ENCODE measurements at places on chromosomes 7 and 10.

DNA sequence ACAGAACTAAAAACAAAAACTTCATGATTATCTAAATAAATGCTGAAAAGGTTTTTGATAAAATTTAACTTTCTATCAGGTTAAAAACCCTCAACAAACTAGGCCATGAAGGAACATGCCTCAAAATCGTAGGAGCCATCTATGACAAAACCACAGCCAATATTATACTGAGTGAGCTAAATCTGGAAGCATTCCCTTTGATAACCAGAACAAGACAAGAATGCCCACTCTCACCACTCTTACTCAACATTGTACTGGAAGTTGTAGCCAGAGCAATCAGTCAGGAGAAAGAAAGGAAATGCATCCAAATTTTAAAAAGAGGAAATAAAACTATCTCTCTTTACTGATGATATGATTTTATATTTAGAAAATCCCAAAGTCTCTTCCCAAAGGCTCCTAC is 228.7 kb downstream of the CHRM2 start:
- DNase-seq, result no peak

DNA sequence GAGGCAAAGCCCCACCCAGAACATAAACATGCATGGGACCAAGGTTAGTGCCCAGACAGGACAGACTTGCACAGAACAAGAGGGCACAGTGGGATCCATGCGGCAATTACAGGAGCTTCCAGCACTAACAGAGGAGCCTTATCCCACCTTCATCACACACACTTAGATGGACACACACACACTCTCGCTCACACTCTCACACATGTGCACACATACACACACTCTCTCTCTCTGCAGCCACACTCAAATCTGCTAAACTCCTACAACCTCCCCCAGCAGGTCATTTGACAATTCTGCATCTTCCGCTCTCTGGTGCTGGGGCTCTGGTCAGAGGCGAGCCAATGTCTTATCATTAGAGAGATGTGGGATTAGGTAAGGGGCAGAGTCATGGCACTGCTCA is 120.5 kb downstream of the UBE2H start:
- no peak for DNase-seq

DNA sequence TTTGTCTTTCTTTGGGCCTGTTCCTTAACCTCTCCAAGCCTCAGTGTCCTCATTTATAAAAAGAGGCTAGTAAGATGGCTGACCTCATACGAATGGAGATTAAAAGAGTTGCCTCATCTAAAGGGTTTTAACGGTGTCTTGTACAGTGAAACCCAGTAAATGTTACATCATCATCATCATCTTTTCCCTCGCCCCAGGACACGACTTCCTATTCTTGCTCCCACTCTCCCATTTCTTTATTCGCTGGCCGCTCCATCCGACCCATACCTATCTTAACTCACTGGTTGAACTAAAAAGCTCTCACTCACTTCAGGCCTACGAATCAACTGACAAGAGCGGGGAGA is 554 bp downstream of the FRA10AC1 start:
- DNase-seq, result no peak

GRCh38 chr10:97531401-97531986 is 32.8 kb downstream of the UBTD1 start:
- no peak for DNase-seq

DNA sequence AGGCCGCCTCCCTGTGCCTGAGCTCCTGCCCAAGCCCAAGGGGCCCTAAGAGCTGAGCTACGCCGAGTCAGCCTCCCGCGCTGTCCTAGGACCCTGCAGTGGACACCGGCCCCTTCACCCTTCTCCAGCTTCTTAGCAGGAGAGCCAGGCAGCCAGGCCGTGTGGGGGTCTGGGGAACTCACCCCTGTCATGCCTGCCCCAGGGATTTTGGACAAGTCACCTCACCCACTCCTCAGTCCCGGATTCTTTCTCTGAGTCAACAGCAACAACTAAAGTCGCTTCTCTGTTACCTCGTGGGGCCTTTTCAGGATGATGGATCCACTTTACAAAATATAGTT is 79.3 kb downstream of the MKI67 start:
- DNase-seq, result no peak

- DNase-seq, result no peak
These were observed 223.5 kb downstream of the GLRX3 start for GRCh38 chr10:130359711-130360110.

DNA sequence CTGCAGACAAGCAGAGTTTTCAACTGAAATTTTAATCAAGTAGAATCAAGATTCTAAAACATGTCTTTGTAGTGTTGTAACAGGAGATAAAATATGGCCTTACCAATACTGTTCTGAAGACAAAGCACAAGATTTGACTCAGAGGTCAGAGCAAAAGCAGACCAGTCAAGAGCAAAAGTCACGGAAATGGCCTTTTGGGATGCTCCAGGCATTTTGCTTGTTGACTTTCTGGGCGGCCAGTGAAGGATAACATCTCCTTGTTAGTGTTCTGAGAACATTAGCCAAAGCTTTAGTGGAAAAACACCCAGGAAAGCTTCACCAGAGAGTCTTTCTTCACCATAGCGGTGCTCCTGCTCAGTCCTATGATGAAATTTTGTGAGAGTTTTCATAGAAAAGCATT is 590.6 kb downstream of the ARL4A start:
- DNase-seq, result no peak

All from brain (organoid and tissue), 16 donors.